ENCODE measurements at places on chromosomes 5 and 9. TPM values are rescaled to one million over a fixed set of nuclear protein-coding genes. Genes with fewer than 3 reads are reported as not detected.

Gene MZB1
- total RNA-seq: not detected

DNA sequence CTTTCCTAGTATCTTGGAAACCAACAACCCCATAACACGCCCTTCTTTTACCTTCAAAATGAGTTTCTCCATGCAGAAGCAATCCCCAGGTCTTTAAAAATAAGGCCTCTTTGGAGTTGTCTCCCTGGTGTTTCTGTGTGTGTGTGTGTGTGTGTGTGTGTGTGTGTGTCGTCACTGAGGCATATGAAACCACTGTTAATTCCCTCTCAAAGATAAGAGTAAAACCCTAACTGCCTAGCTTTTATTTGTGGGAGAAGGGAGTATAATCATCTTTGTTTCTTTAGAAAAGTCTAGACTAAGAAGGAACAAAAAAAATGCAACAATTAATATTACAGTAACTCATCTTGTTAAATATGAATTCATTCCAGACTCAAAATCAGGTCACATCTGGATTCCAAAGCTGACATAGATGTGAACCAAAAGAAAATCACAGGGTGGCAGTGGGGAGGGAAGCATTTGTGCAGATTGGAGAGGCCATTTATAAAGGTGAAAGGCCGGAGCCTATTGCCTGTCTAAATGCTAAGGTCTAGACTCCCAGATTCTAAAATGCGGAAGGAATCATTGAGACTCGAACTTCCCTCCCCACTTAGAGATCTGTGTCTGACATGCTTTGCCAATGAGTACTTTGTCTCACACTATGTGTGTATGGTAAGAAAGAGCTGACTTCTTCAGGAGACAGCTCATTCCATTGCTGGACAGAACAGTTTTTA, 91.4 kb downstream of the ZNF366 start:
- H3K27ac ChIP-seq: peak overlapping the region; percentile 54
- no peaks in the 10 kb centered on the region for H3K36me3 ChIP-seq
- H3K27me3 ChIP-seq: no peaks in the 10 kb centered on the region
- peaks cover 12% of the 10 kb centered on the region for H3K4me1 ChIP-seq
- no peak for DNase-seq

DNA sequence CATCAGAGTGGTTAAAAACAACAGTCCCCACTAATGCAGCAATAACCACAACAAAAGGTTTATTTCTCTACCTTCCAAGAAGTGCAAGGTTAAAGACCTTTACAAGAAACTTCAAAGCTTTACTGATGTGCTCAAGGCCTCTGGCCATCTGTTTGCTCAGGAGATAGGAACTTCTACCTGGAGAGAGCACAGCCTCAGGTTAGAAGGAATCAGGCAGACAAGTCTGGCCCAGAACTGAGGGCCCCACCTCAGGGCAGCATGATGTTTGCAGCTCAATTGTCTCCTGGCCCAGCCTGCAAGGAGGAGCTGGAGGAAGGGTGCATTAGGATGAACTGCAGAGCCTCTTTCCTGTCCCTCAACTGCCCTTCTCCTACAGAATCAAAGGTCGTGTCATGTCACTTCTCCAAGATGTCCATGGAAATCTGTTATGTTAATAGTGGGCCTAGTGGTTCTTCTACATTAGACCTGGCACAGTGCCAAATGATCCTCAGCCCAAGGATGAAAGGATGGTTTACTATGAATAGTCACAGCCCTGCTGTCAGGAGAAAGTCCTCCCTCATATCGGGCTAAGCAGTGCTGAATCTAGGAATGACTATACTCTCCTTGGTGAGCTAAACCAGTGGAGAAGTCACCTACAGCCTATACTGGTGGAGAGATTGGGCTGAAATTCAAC, 98.9 kb upstream of the NTRK2 start:
- no peak overlapping the region for H3K4me3 ChIP-seq
- no peak overlapping the region for H3K27ac ChIP-seq
- peaks cover 2% of the 10 kb centered on the region for H3K27me3 ChIP-seq
- H3K36me3 ChIP-seq: no peaks in the 10 kb centered on the region
- no peaks in the 10 kb centered on the region for H3K4me1 ChIP-seq

DNA sequence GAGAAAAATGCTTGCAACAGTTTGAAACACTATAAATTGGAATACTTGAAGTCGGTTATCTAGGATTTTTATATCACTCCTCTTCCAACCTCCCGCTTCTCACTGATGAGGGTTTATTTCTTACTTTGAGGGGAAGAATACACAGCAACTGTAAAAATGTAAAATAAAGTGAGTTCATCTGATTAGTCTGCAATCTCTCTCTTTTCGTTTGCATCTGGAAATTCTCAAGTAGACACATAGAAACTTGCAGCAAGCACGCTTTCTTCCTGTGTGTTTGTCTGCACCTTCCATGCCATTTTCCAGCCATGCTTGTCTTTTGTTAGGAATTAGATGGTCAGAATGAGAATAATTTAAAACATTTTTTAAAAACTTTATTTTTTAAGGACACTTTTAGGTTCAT, 45.1 kb upstream of the TAF11L2 start:
- H3K4me3 ChIP-seq: no peak overlapping the region
- no peak for DNase-seq
- H3K27ac ChIP-seq: peak overlapping the region; percentile 18
- H3K36me3 ChIP-seq: no peaks in the 10 kb centered on the region
- peaks cover 25% of the 10 kb centered on the region for H3K4me1 ChIP-seq
- H3K27me3 ChIP-seq: no peaks in the 10 kb centered on the region

DNA sequence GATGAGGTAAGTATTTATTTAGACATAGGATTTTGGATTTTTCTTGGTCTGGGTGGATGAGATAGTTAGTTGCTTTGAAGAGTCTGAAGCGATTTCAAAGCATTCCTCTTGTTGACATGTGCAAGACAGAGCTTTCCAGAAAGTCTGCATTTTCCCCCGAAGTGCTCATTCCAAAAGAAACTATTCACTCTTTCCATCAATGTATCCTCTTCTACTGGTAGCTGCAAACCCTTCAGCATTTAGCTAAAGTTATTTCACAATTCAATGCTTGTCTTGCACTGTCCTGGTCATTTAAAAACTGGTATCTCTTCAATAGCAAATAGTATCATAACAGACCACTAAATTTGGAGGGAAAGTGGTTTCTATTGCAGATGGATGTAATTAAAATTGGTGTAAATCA, 13.0 kb downstream of the NREP start:
- peaks cover 94% of the 10 kb centered on the region for H3K4me1 ChIP-seq
- peak overlapping the region; percentile 94 for H3K27ac ChIP-seq
- H3K36me3 ChIP-seq: peaks cover 15% of the 10 kb centered on the region
- no peak for DNase-seq
- no peaks in the 10 kb centered on the region for H3K27me3 ChIP-seq

Gene ZNF462
- total RNA-seq: 140 TPM

- H3K4me1 ChIP-seq: peaks cover 3% of the 10 kb centered on the region
- no peaks in the 10 kb centered on the region for H3K27me3 ChIP-seq
These were observed 12.1 kb downstream of the NOL8 start for GRCh38 chr9:92312887-92313623.

DNA sequence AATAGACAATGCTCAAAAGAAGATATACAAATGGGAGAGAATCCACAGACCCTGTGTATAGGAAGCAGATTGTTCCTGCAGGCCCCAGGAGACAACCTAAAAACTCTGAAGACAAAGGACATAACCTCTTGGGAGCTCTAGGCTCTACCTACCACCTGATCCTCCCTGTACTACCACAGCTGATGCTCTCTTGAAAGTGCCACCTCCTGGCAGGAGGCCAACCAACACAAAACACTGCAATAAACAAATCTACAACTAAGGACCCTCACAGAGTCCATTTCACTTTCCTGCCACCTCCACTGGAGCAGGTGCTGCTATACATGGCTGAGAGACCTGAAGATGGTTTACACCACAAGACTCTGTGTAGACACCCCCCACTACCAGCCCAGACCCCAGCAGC, 49.0 kb downstream of the STARD4 start:
- peaks cover 18% of the 10 kb centered on the region for H3K36me3 ChIP-seq
- DNase-seq: no peak
- no peaks in the 10 kb centered on the region for H3K27me3 ChIP-seq
- H3K4me1 ChIP-seq: peaks cover 18% of the 10 kb centered on the region

DNA sequence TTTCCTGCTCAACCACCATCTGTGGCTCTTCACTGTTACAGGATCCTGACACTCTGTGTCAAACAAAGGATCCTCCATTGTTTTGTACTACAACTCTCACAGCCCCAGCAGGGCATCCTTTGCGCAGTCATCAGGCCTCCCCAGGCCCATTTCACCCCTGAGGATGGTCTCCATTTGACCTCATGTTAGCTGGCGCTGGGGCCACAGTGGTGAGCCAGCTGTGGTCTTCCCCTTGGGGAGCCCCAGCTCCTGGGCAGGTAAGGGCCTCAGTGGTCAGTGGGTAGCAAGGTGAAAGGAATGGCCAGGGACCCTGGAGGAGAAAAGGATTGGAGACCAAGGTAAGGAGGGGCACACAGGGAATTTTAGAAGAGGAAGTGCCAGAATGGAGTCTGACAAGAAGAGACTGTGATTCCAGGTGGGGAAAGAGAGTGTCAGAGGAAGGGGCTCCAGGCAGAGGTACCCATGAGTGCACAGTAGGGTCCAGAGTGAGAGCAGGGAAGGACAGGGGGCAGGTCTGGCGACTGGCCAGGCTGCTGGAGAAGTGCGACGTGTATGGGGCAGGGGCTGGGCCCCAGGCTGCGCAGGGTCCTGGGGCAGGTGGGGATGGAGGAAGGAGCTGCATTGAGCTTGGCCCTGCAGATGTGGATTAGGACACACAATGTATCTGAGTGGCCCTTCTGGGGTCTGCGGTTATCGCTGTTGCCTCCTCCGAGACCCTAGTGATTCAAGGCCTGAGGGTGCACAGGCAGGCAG, 109.9 kb downstream of the PHF2 start:
- DNase-seq: peak; percentile 29
- no peak overlapping the region for H3K27ac ChIP-seq
- no peak overlapping the region for H3K4me3 ChIP-seq
- H3K27me3 ChIP-seq: peaks cover 11% of the 10 kb centered on the region
- H3K4me1 ChIP-seq: no peaks in the 10 kb centered on the region

DNA sequence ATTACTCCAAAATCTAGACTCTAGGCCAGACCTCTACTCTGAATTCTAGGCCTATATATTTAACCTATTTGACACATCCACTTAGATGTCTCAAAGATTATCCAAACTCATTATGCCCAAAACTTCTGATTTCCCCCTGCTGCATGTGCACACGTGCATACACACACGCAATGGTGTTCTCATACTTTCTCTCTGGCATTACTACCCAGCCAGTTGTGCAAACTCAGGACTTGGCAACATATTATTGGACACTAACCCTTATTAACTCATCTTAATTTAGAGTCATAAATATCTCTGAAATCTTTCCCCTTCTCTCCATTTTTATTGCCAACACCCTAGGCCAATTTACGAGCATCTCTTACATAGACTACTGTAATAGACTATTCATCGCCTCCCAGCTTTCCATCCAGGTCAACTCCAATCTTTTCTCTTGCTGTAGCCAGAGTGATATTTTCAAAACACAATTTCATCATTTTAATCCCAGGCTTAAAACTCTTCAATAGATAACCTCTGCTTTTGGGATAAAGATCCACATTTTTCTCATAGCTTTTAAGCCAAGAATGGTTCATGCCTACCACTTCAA, 141.2 kb upstream of the VLDLR start:
- H3K27ac ChIP-seq: no peak overlapping the region
- peaks cover 13% of the 10 kb centered on the region for H3K36me3 ChIP-seq
- no peaks in the 10 kb centered on the region for H3K27me3 ChIP-seq
- peaks cover 20% of the 10 kb centered on the region for H3K4me1 ChIP-seq
- no peak overlapping the region for H3K4me3 ChIP-seq
- no peak for DNase-seq

DNA sequence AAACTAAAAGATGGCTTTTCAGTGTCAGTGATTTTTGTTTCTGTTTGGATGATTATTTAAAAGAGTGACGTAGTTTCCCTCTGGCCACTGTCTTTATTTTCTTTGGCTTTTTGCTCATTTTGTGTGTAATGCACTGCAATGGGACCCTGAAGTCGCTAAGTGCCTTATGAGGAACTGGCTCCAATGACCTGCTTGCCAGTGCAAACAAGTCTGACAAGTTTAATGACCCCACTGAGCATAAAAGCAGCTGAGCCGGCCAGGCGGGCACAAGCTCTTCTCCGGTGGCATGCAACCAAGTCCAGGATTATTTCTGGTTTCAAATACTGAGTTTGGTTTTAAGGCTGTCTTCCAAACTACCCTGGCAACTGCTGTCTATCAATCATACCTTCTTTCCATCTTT, 15.6 kb upstream of the GNA14 start:
- H3K36me3 ChIP-seq: no peaks in the 10 kb centered on the region
- peaks cover 16% of the 10 kb centered on the region for H3K4me1 ChIP-seq
- no peak overlapping the region for H3K27ac ChIP-seq
- no peak overlapping the region for H3K4me3 ChIP-seq
- DNase-seq: no peak
- no peaks in the 10 kb centered on the region for H3K27me3 ChIP-seq

DNA sequence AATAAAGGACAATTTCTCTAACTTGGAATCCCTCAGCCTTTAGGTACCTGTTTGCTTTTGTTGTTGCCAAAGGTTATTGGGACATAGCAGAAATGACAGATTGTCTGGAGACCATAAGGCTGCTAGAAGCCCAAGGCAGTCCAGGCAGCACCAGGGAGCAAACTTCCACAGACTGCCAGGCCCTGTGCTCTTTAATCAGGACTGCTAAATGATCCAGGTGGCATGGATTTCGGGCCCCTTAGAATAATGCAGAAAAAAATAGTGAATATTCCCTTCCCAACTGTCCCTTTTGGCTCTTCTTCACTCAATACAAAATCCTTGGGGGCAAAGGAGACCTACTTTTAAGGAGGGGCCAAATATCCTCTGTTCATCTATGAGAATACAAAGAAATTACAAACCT, 73.9 kb downstream of the GABRA1 start:
- no peak overlapping the region for H3K27ac ChIP-seq
- DNase-seq: no peak
- no peaks in the 10 kb centered on the region for H3K27me3 ChIP-seq
- no peaks in the 10 kb centered on the region for H3K36me3 ChIP-seq
- no peak overlapping the region for H3K4me3 ChIP-seq

DNA sequence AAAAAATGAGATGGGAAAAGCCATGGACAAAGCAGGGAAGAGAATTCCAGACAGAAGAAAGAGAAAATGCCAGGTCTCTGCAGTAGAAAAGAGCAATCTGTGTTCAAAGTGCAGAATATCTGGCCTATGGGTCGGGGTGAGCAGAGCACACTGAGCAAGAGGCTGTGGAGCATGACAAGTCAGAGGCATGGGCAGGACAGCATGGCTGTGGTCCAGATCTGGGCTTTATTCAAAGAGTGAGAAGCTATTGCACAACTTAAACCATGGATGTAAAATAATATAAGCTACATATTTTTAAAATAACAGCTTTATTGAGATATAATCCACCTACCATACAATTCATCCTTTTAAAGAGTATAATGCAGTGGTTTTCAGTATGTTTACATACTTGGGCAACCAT, 133.1 kb upstream of the SPDL1 start:
- no peaks in the 10 kb centered on the region for H3K36me3 ChIP-seq
- no peaks in the 10 kb centered on the region for H3K4me1 ChIP-seq
- DNase-seq: no peak
- H3K4me3 ChIP-seq: no peak overlapping the region

Gene LVRN
- total RNA-seq: 0.35 TPM

GRCh38 chr5:61486476-61486875, 154.4 kb downstream of the ZSWIM6 start:
- no peak for DNase-seq
- H3K4me1 ChIP-seq: no peaks in the 10 kb centered on the region
- peaks cover 53% of the 10 kb centered on the region for H3K36me3 ChIP-seq
- H3K27me3 ChIP-seq: no peaks in the 10 kb centered on the region
- H3K27ac ChIP-seq: no peak overlapping the region

- no peak overlapping the region for H3K27ac ChIP-seq
- H3K36me3 ChIP-seq: peaks cover 3% of the 10 kb centered on the region
- peaks cover 15% of the 10 kb centered on the region for H3K4me1 ChIP-seq
- no peak overlapping the region for H3K4me3 ChIP-seq
- peaks cover 2% of the 10 kb centered on the region for H3K27me3 ChIP-seq
These were observed 111.9 kb upstream of the MTAP start for GRCh38 chr9:21690561-21690960.
